ENCODE measurements at places on chromosomes 16 and 17.

- DNase-seq = no peak
Observed at GRCh38 chr16:81608523-81609209, 164.1 kb downstream of the CMIP start.

- no peak for DNase-seq
Observed at GRCh38 chr16:68355447-68356248, 44.8 kb downstream of the PRMT7 start.

- DNase-seq = no peak
Observed at GRCh38 chr16:15897121-15897780, 8.8 kb upstream of the CEP20 start.

GRCh38 chr17:77498791-77499698 lies 358.3 kb downstream of the SEC14L1 start:
- DNase-seq = no peak

DNA sequence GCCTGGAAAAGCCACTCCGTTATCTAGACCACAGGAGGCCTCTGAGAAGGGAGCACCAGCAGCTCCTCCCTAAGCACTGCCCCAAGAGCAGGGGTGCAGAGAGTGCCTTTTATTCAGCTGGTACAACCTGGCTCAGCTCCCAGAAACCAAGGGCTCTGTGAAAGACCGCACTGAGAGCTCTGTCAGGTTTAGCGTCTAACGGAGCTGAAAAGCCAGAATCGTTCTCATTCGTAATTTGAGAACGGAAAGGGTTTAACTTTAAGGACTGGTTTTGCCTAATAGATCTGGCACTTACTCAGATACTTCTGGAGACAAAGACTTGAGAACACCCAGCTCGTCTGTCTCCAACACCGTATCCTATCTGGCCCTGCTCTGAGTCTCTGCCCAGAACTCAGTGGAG lies 13.5 kb downstream of the MPG start:
- DNase-seq = no peak

GRCh38 chr17:48492401-48493298 lies 38.2 kb downstream of the HOXB1 start:
- peak; percentile 63 for DNase-seq

Data from activated CD4-positive, alpha-beta T cell treated with anti-CD3 and anti-CD28 coated beads for 1 hour (primary cell).